ENCODE measurements at places on chromosomes 2 and 18. TPM values are rescaled to one million over a fixed set of nuclear protein-coding genes. Genes with fewer than 3 reads are reported as not detected.

TEKT4 gene
- total RNA-seq, result 0.69 TPM

GPR35 gene
- total RNA-seq, result 2.1 TPM

ST8SIA3 gene
- 38.1 TPM for total RNA-seq

GRCh38 chr2:63530704-63531279 lies 57.5 kb downstream of the WDPCP start:
- no peaks in the 10 kb centered on the region for H3K36me3 ChIP-seq
- H3K4me3 ChIP-seq, result no peak overlapping the region
- no peaks in the 10 kb centered on the region for H3K4me1 ChIP-seq
- no peak for DNase-seq

DNA sequence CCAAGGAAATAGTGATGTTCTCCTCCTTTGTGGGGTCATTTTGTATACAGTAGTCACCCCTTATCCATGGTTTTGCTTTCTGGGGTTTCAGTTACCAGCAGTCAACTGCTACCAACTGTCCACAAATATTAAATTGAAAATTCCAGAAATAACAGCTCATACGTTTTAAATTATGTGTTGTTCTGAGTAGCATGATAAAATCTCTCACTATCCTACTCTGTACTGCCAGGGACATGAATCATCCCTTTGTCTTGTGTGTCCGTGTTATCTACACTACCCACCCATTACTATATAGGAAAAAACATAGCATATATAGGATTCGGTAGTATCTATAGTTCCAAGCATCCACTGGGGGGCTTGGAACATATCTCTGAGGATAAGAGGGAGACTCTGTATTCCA lies 120.9 kb upstream of the DCC start:
- DNase-seq, result no peak
- no peaks in the 10 kb centered on the region for H3K4me1 ChIP-seq
- no peak overlapping the region for H3K4me3 ChIP-seq
- H3K27ac ChIP-seq, result no peak overlapping the region
- no peaks in the 10 kb centered on the region for H3K36me3 ChIP-seq

- H3K27me3 ChIP-seq, result no peaks in the 10 kb centered on the region
- no peak overlapping the region for H3K27ac ChIP-seq
- DNase-seq, result no peak
- H3K4me1 ChIP-seq, result no peaks in the 10 kb centered on the region
Measured at GRCh38 chr2:104885119-104885782, 31.3 kb downstream of the POU3F3 start.

DNA sequence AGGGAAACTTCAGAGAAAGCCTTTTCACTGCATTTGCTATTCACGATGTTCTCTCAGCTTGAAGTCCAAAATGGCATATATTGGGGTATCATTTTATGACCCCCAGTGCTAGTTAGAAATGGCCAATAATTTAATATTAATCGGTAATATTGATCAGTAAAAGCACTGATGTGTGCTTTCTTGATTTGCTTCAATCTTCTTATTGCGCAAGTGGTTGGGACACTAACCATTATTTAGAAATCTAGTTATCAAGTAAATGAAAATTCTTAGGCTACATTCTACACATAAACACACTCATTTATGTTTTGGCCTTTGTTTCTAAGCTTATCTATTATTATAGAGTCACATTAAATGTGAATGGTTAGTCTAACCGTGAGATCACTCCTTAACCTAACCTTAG lies 49.7 kb upstream of the VWC2L start:
- H3K4me3 ChIP-seq, result no peak overlapping the region
- no peaks in the 10 kb centered on the region for H3K27me3 ChIP-seq
- no peaks in the 10 kb centered on the region for H3K4me1 ChIP-seq
- no peak for DNase-seq
- no peaks in the 10 kb centered on the region for H3K36me3 ChIP-seq
- no peak overlapping the region for H3K27ac ChIP-seq

DNA sequence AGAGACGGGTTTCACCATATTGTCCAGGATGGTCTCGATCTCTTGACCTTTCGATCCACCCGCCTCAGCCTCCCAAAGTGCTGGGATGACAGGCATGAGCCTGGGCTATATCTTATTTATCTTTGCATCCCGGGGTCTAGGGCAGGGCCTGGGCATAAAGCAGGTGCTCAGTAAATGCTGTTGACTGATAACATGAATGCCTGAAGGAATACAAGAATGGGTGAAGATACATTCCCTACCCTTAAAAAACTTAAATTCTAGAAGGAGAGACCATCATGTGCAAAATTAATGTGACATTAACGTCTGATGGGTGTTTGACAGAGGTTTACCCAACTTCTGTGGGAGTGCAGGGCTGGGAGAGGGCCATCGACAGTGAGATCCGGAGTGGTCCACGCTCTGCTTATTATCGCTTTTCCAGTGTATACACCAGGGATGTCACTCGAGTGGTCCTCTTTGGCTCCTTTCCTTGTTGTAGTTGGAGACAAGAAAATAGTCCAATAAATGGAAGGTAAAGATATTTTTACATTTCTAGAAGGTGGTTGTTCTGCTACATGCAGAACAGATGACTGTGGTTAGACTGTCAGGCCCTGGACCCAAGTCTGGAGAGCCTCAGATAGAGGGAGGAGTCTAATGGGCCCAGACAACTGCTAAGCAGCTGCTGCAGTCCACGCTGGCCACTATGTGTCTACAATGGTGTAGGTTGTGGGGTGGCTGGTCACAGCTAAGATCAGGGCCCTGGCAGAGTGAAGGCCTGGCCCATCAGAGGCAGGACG lies 131.7 kb downstream of the MYCN start:
- H3K27me3 ChIP-seq, result no peaks in the 10 kb centered on the region
- no peaks in the 10 kb centered on the region for H3K36me3 ChIP-seq
- no peak for DNase-seq
- no peak overlapping the region for H3K27ac ChIP-seq
- peaks cover 19% of the 10 kb centered on the region for H3K4me1 ChIP-seq
- H3K4me3 ChIP-seq, result no peak overlapping the region

DNA sequence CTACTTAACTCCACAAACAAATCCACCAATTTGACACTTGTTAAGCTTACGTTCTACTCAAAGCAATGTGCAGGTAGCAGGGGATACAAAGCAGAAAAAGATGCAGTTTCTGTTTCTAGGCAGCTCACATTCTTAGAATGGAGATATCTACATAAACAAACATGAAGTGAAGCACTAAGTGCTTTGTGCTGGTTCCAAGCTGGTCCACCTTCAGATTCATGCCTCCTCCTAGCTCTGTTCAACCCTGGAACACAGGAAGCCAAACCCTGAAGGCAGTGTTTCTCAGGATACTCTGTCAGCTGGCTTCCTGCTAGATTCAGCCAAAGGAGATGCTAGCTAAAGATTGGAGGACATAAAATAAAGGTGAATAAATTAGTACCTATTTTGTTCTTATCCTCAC lies 55.3 kb upstream of the NOL4 start:
- H3K27me3 ChIP-seq, result no peaks in the 10 kb centered on the region
- no peaks in the 10 kb centered on the region for H3K4me1 ChIP-seq
- DNase-seq, result no peak
- no peaks in the 10 kb centered on the region for H3K36me3 ChIP-seq

GRCh38 chr2:86293612-86294011 lies 43.8 kb downstream of the REEP1 start:
- H3K4me3 ChIP-seq, result no peak overlapping the region
- H3K4me1 ChIP-seq, result peaks cover 18% of the 10 kb centered on the region
- no peak overlapping the region for H3K27ac ChIP-seq
- H3K36me3 ChIP-seq, result peaks cover 3% of the 10 kb centered on the region
- no peaks in the 10 kb centered on the region for H3K27me3 ChIP-seq

All from spinal cord (tissue), 10 donors.